Activated CD4-positive, alpha-beta T cell treated with anti-CD3 and anti-CD28 coated beads for 36 hours (primary cell): ENCODE measurements at places on chromosomes 4 and X. TPM values are rescaled to one million over a fixed set of nuclear protein-coding genes. Genes with fewer than 3 reads are reported as not detected.

Gene FAM9A
- not detected for total RNA-seq

Gene CSN1S1
- not detected for total RNA-seq

Gene USP17L12
- not detected for total RNA-seq

Gene FAM241A
- total RNA-seq = 3.2 TPM

Gene DMRTC1
- 0.18 TPM for total RNA-seq

Gene ACSL4
- total RNA-seq = 64.5 TPM

Gene HSFX3
- not detected for total RNA-seq

Gene GALNTL6
- not detected for total RNA-seq

Gene NXF2
- total RNA-seq = not detected

Gene CSAG1
- not detected for total RNA-seq

Gene IRF2
- 68.9 TPM for total RNA-seq

Gene POF1B
- total RNA-seq = 0.05 TPM

Gene SORCS2
- 0.04 TPM for total RNA-seq

Gene SLC10A3
- 11.3 TPM for total RNA-seq

Gene GAGE13
- not detected for total RNA-seq

GRCh38 chr4:142845293-142846107, 601 bp downstream of the INPP4B start:
- peak; percentile 37 for DNase-seq

DNA sequence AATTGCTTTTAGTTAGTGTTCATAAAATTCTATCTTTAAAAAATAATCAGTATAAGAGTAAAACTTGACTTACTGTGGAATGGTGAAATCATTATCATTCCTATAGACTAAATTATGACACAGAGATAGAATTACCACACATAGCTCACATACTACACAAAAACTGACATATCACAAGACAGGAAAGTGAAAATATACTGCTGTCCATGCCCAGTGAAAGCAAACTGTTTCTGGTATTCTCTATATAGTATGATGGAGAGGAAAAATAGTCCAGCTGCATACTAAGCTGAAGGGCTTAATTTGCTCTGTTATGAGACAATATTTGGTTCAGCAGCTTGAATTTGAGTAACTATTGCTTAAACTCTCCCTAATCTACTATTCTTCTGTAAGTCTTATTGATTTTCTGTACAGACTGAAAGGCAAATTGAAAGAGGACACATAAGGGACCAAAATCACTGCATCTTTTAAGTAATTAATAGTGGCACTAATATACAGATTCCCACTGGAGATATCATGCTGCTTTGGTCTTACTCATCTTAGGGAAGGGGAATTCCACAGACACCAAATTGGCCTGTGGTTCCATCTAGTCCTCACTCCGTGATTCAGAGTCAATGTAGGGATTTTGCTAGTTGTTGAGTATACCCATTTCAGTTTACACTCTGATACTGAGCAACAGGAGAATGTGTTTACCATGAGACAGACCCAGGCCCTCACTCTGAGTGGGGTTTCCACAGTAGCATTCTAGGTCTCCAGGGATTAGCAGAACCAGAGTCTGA, 47.4 kb upstream of the AGA start:
- no peak for DNase-seq

- DNase-seq = no peak
Observed at GRCh38 chrX:78725287-78725686, 22.2 kb upstream of the LPAR4 start.

DNA sequence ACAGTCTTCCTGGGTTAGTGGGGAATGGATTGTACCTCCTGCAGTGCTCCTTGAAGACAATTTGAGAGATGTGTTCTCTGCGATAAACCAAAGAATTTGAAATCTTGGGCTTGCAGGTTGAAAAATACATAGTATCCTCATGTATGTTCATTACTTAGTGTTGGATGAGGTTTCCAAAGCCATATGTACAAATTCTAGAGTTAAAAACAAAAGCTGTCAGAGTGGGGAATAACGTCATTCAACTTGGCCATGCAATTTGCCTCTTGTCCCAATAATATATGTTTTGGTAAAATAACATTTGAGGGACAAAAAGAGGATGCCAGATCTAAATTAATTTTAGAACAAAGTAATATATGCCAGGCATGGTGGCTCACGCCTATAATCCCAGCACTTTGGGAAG, 51.3 kb upstream of the CBR4 start:
- DNase-seq = no peak

GRCh38 chrX:109974906-109975655, 27.8 kb upstream of the TMEM164 start:
- peak; percentile 9 for DNase-seq

- DNase-seq = no peak
Observed at GRCh38 chr4:154422152-154422551, 69.4 kb downstream of the DCHS2 start.

GRCh38 chr4:123844374-123844773, 447.8 kb downstream of the SPRY1 start:
- no peak for DNase-seq

- no peak for DNase-seq
Observed at GRCh38 chr4:153005899-153006381, 69.8 kb downstream of the FHDC1 start.

- no peak for DNase-seq
Observed at GRCh38 chr4:18973296-18973695, 951.7 kb upstream of the LCORL start.

- DNase-seq = no peak
Observed at GRCh38 chrX:100353326-100353725, 56.7 kb downstream of the PCDH19 start.

DNA sequence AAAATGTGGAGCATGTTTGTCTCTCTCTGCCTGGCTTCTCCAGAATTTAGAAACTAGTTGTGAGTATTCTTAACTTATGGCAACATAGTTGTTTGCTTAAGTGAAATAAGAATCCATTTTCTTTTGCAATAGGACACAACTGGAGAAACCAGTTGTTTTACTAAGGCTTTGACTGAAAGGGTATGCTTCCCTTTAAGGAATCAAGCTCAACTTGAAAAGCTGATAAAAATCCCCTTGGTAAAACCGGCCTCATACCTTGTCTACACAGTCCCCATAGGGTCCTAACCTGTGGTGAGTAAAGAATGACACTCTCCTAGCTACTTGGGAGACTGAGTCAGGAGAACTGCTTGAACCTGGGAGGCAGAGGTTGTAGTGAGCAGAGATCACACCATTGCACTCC, 139.8 kb downstream of the NR3C2 start:
- DNase-seq = no peak

DNA sequence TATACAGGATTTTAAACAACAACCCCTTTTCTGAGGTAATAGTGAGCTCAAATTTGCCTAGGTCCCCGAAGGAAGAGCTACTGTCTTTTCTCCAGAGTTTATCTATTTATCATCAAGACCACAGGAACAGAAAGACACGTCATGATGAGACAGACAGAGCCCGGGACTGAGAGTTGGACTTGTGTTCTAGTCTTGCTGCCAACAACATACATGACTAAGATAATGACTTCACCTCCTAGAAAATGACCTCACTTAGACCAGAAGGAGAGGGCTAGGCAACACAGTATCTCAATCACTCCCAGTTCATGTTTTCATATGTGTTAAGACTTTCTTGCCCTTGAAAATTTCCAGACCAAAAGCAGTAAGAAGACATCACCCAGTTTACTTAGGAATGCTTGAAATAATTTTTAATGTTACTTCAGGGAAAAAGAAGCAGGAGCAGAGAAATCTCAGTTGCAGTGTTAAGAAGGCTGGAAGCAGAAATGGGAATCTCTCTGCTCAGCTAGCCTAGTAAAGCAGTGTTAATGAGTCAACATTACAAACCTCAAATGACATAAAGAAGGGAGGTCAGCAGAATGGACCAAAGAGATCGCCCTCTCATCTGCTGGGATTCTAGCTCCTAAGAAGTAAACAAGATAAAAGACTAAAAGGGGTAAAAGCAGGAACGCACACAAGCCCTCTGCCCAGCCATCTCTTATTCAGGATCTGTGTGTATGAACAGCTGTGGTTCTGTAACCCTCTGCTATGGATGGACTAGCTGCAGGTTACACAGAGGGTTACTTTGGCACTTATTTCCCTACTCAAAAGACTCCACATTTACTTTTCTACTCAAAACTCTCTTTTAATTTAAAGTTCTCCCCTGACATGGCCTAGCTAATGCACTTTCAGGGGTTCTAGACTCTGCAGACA, 24.8 kb downstream of the PDGFC start:
- no peak for DNase-seq

DNA sequence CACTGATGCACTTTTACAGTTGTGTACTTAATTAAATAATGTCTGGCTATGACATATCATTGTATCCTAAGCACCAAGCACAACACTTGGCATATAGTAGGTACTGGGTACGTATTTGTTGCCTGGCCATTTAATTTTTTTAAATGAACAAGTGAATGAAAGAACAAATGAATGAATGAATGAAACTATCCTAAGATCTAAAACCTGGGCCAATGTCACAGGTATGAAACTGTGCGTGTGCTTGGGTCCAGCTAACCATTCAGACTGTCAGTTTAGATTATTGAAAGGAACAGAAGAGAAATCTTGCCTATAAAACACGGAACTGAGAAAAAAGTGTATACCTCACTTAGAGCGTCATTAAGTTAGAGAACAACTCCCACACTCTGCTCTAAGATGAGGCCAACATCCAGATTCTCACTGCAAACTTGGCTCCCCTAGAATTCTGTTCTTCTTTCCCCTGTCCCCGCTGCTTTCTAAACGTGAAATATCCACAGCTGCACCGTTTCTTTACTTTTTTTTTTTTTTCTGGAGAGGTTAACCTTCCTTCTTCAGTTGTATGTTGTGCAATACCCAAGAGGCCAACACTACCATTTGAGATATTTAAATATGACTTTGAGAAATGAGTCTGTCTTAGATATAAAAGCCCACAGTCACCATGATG, 17.3 kb upstream of the SEL1L3 start:
- no peak for DNase-seq

GRCh38 chrX:13428053-13428786, 108.4 kb upstream of the ATXN3L start:
- DNase-seq = peak; percentile 13

GRCh38 chr4:179307297-179308136, 1865.3 kb upstream of the AGA start:
- DNase-seq = peak; percentile 32

GRCh38 chr4:54742636-54743399, 85.1 kb downstream of the KIT start:
- no peak for DNase-seq

- DNase-seq = no peak
Observed at GRCh38 chr4:151799417-151800012, 38.7 kb upstream of the GATB start.

DNA sequence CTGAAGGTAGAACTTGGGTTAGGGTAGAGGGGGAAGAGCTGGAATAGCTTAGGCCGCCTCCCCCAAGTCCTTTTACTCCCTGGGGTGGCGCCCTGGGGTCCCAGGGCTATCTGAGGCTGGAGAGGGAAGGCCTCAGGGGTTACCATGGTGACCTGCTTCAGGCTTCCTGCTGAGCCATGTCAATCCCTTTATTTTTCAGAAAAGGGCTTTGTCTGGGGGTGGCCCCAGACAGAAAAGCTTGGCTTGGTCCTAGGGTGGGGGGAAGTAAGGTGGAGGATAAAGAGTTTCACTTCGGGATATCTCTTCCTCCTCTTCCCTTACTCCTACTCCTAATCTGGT, 6.3 kb downstream of the EFNB1 start:
- DNase-seq = no peak

GRCh38 chr4:56302760-56303159, 84.5 kb downstream of the AASDH start:
- no peak for DNase-seq

DNA sequence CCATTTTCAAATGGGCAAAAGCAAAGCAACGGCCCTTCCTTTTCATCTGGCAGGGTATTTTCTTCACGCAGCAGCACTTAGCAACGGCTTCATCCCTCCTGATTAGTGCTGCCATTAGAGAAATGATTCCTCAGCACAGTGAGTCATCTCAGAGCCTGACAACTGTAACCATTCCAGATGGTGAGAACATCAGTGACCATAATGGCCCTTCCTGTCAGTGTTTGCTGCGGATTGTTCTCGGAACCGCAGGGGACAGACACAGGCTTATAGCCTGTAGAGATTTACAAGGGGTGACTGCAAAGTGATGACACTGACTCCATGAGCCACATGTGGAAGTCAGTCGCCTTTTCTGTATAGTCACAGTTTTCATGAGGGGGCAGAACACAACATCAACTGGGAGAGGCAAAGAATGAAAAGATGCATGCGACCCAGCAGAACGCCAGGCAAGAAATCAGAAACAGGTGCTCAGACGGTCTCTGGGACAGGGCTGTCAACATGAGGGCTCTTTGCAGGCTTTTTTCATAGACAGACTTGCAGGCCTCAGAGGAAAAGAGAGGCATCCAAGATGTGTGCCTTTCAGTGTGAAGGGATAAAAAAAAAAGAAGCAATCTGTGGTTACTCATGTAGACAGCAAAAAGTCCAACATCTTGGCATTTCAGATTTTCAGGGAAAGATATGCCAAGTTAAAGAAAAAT, 69.9 kb upstream of the FBXW7 start:
- DNase-seq = no peak

DNA sequence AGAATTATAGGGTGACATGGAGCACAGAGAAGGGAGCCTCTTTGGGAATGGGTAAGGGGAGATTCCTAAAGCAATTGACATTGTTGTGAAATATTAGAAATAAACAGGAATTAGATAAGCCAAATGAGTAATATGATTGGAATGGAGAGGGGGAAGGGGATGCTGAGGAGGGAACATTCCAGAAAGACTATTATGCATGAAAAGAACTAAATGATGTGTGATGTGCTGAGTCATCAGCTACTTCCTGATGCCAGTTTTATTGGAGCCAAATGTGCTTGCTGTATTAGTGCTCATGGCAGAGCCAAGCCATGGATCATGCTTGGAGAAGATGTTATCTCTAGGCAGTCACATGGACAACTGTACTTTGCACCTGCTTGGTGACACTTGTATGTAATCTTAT, 189.0 kb upstream of the HCCS start:
- DNase-seq = no peak

DNA sequence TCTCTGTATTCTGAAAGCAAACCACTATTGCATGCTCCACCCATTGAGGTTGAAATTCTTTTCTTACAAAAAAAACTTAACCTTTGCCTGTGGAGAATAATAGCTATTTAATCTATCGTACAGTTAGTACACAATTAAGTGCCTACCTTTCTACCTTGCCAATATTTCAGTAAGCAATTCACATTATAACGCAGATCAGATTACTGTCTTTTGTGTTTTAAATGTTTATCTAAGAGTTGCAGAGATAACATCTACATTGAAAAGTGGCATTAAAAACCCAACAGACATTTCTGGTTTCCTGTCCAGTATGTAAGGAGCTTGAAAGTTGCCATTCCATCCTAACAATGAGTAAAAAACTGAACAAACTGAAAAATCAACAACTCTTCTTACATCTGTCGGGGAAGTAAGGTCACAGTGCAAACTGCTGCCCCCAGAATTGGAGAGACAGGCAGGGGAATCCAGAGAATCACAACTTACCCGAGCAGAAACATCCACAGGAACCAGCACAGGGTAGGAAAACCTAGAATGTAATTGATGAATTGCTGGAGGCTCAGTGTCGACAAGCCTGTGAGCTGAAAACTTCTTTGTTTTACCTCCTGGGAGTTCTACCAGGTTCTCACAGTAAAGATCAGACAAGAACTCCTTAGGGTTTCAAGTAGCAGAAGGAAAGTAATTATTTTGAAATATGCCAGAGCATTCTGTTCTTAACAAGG, 27.3 kb upstream of the ACSL4 start:
- DNase-seq = no peak

GRCh38 chrX:19874391-19875049, 12.9 kb downstream of the SH3KBP1 start:
- DNase-seq = no peak

- DNase-seq = no peak
Observed at GRCh38 chr4:114264452-114264851, 285.0 kb upstream of the ARSJ start.

GRCh38 chrX:34126011-34126410, 6.1 kb downstream of the FAM47A start:
- DNase-seq = no peak
